ENCODE measurements at places on chromosomes 2 and 18. TPM values are rescaled to one million over a fixed set of nuclear protein-coding genes. Genes with fewer than 3 reads are reported as not detected.

GRCh38 chr2:221517146-221517695 lies 54.9 kb downstream of the EPHA4 start:
- no peaks in the 10 kb centered on the region for H3K36me3 ChIP-seq
- H3K4me3 ChIP-seq, result no peak overlapping the region
- no peak overlapping the region for H3K27ac ChIP-seq
- no peak for DNase-seq
- H3K4me1 ChIP-seq, result peaks cover 6% of the 10 kb centered on the region

Gene CCDC68
- total RNA-seq, result 15.8 TPM

Gene ZAP70
- total RNA-seq, result 2.7 TPM

DNA sequence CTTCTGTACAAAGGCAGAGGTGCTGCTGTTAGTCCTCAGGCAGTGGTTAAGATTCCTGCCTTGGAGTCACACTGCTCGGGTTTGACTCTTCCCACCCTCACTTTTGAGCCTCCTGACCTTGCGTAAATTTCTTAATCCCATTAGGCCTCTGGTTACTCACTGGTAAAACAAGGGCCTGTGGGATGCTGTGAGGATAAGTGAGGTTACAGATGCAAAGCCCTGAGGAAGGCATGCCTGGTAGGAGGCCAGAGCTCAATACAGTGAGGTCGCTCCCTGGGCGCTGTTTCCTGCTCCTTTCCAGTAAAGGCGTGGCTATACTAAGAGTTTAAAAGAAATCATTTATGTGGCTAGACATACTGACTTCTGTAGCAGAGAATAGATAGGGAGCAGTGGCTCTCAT lies 127.5 kb upstream of the TMEM200C start:
- H3K36me3 ChIP-seq, result no peaks in the 10 kb centered on the region
- H3K27ac ChIP-seq, result no peak overlapping the region
- H3K4me1 ChIP-seq, result no peaks in the 10 kb centered on the region
- no peaks in the 10 kb centered on the region for H3K27me3 ChIP-seq
- no peak for DNase-seq

Gene KCNF1
- not detected for total RNA-seq

GRCh38 chr2:233079473-233079877 lies 19.3 kb downstream of the INPP5D start:
- H3K4me3 ChIP-seq, result no peak overlapping the region
- H3K36me3 ChIP-seq, result no peaks in the 10 kb centered on the region
- no peaks in the 10 kb centered on the region for H3K4me1 ChIP-seq
- no peaks in the 10 kb centered on the region for H3K27me3 ChIP-seq
- H3K27ac ChIP-seq, result peak overlapping the region; percentile 6
- DNase-seq, result peak; percentile 63

Gene GALR1
- not detected for total RNA-seq

- no peaks in the 10 kb centered on the region for H3K4me1 ChIP-seq
- no peaks in the 10 kb centered on the region for H3K36me3 ChIP-seq
- DNase-seq, result no peak
Measured at GRCh38 chr2:25887624-25888242, 9.4 kb upstream of the ASXL2 start.

Gene KLHL41
- total RNA-seq, result 0.21 TPM

Gene GCG
- not detected for total RNA-seq

Gene KLHL14
- not detected for total RNA-seq

GRCh38 chr18:58005011-58005410 lies 39.0 kb upstream of the NEDD4L start:
- H3K27ac ChIP-seq, result no peak overlapping the region
- no peaks in the 10 kb centered on the region for H3K4me1 ChIP-seq
- no peak overlapping the region for H3K4me3 ChIP-seq

- H3K27ac ChIP-seq, result no peak overlapping the region
- no peaks in the 10 kb centered on the region for H3K27me3 ChIP-seq
Measured at GRCh38 chr18:77341527-77342325, 92.1 kb downstream of the GALR1 start.

GRCh38 chr2:201794294-201794693 lies 12.0 kb upstream of the CDK15 start:
- H3K4me3 ChIP-seq, result no peak overlapping the region
- peaks cover 4% of the 10 kb centered on the region for H3K4me1 ChIP-seq
- H3K27me3 ChIP-seq, result no peaks in the 10 kb centered on the region
- no peaks in the 10 kb centered on the region for H3K36me3 ChIP-seq

Gene VWA3B
- total RNA-seq, result not detected

DNA sequence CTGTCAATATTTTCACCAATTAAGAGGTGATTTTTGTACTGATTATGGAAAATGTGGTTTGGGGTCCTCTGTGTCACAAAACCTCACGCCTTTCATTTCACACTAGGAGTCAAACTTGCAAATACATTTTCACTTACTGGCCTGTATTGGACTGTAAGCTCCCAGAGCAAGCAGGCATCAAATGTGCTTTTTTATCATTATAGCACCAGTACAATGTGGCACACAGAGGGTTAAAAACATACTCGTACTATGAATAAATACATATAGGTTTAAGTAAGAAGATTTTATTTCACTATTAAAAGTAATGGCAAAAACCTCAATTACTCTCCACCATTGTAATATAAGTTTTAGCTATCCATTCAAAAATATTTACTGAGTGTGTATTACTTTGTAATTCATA lies 56.7 kb downstream of the ABCB11 start:
- no peak overlapping the region for H3K4me3 ChIP-seq
- no peak for DNase-seq
- H3K4me1 ChIP-seq, result no peaks in the 10 kb centered on the region
- H3K27ac ChIP-seq, result no peak overlapping the region
- H3K36me3 ChIP-seq, result no peaks in the 10 kb centered on the region

DNA sequence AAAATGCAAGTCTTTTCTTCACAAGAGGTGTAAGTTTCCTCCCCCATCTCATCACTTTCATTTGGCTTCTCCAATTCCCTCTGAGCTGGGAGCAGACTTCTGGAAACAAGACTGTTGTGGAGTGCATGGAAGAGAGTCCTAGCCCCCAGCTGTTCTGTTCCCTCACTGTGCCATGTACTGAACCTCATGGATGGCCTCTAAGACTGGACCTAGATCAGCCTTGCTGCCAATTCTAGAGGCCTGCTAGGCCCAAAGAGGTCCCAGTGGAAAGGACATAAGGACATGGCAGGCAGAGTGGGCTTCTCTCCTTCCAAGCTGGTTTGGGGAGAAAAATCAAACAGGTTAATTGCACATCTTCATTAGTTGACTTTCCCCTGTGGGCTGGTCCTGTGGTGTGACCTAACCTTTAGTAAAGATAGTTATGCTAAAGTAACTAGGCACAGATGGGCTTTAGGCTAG lies 7.3 kb upstream of the CETN1 start:
- no peaks in the 10 kb centered on the region for H3K36me3 ChIP-seq
- DNase-seq, result no peak
- H3K27me3 ChIP-seq, result no peaks in the 10 kb centered on the region
- H3K27ac ChIP-seq, result no peak overlapping the region
- H3K4me3 ChIP-seq, result no peak overlapping the region
- H3K4me1 ChIP-seq, result peaks cover 9% of the 10 kb centered on the region

GRCh38 chr18:13300029-13300428 lies 81.5 kb downstream of the LDLRAD4 start:
- no peak overlapping the region for H3K27ac ChIP-seq
- peaks cover 22% of the 10 kb centered on the region for H3K4me1 ChIP-seq
- H3K4me3 ChIP-seq, result no peak overlapping the region
- no peaks in the 10 kb centered on the region for H3K36me3 ChIP-seq
- no peaks in the 10 kb centered on the region for H3K27me3 ChIP-seq
- no peak for DNase-seq

DNA sequence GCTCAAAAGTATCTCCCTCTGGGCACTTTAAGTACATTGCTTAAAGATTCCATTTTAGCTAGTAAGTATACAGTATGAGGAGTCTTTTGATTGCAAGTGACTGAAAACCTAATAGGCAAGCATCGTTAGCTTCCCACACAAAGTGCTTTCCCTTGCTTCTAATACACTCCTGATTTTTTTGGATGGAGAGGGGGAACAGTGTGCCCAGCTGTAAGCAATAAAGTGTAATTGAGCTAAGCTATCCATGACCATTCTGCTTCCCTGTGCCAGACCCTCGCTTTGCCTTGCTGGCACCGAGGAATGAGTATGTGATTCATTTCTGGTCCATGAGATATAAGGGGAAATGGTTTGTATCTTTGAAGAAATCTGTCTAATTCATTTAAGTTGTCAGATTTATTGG lies 3.8 kb upstream of the ZNF24 start:
- DNase-seq, result no peak
- H3K4me1 ChIP-seq, result peaks cover 9% of the 10 kb centered on the region
- no peak overlapping the region for H3K27ac ChIP-seq

DNA sequence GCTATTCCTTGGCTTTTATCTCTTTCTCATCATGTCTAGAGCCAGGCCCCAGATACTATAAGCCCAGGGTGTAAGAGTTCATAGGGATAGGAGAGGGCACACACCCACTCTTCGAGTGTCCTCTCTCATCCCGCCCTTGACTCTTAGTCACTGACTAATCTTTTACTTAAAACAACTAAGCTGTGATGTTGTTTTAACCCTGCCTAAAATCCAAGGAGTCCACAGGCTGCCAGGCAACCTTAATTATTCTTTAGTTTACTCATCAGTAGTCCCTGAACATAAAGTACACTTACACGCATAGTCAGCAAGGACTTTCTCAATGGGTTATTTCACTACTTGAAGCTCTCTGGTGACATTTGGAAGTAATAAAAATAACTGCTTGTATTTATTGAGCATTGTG lies 28.4 kb downstream of the GREB1L start:
- H3K4me1 ChIP-seq, result no peaks in the 10 kb centered on the region
- no peak overlapping the region for H3K4me3 ChIP-seq
- H3K27ac ChIP-seq, result no peak overlapping the region
- no peaks in the 10 kb centered on the region for H3K36me3 ChIP-seq
- H3K27me3 ChIP-seq, result no peaks in the 10 kb centered on the region

GRCh38 chr18:2939317-2939716 lies 73.6 kb downstream of the LPIN2 start:
- H3K4me1 ChIP-seq, result peaks cover 4% of the 10 kb centered on the region
- no peak for DNase-seq
- H3K4me3 ChIP-seq, result no peak overlapping the region

Gene MYO3B
- total RNA-seq, result not detected
